ENCODE measurements at places on chromosomes 12 and 14.

DNA sequence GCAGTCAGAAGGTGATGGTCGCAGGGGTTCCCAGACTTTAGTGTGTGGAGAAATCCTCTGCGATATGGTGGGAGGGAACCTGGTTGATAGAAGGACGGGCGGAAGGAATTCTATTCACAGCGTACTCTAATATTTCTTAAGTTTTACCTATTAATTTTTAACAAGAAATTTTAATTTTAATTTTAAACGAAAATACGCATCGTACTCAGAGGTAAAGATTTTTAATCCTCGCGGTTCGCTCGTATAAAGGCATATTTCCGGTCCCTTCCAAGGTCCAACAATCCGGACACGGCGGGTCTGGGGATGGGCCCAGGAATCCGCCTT is 338 bp upstream of the SLC48A1 start:
- no peak for DNase-seq

DNA sequence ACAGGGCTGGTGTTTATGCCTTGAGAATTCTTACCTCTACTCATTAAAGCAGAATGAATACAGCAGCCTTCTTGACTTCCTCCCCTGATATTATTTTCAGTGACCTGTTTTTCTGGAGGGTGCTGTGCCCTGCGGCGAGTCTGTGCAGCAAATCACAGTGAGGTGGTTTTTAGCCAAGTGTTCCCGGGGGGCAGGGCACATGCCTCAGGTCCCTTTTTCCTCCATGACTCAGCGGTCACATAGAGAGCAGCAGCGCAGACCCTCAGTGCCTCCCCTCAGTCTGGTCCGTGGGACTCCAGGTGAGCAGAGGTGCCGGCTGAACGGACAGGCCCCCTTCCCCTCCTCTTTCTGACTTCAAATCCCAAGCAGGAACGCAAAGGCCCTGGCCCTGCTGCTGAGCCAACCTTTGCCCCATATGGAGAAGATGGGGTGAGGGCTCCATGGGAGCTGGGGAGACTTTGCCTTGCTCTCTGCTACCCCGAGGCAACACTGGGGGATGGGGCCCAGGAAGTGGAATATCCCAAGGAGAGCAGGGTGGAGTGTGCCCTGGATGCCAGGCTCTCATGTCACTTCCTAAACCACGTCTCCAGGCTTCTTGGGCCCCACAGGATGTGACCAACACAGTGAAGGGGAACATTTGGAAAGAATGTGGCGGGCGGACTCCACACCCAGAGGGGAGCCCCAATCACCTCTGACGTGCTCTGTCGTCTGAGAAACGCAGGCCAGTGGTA is 90.0 kb downstream of the DHRS2 start:
- DNase-seq, result no peak

DNA sequence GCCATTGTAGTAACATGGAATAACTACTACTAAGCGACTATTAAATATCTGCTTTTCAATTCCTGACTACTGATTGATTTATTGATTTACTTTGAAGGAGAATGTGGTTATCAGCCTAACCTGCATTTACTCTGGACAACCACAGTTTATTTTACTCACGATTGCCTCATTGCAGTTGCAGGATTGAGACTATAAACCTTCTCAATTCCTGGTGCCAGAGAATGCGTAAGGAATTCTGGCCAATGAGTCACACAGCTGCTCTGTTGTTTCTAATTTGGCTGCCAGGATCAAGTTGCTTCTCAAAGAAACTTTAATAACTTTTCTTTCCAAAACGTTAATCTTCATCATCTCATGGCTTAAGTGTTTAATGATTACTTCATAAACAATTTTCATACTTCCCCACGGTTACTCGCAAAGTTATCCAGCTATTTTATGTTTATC is 13.1 kb upstream of the TMTC1 start:
- DNase-seq, result no peak

DNA sequence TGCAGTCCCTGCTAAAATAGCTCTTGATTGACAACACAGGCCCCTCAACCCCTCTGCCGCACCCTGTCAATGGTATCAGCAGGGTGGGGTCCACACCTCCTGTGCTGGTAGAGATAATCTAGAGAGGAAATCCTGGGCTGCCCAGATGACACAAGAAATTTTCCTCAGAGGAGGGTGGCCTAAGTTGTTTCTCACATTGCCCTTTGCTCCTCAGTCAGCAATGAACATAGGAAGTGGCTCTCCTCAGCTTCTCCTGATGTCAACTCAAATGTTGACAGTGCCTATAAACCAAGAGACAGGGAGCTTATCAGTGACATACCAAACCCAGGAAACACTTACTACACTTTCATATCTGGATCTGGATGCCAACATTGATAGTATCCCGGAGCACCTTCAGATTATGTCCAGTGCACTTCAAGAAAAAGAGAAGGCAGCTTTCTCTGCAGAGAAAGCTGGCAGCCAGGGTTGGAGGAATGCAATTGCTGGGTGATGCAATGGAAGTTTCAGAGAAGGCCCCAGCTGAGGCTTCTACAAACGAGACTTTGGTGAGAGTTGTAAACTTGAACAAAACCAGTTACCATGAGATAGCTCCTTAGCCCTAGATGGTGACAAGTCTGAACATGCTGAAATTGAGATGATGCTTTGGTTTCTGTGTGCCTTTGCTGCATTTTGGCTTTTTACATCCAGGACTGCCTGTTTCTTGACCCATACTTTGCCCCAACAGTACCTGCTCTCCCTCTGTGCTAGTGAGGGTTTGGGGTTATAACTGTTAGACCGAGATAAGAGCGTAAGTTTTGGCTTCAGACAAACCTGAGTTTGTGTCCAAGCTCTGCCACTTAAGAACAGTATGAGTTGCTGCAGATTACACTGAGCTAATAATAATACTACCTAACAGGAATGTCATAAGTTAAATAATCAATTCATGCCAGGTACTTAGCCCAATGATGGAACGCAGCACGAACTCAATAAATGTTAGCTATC is 183.5 kb downstream of the NUAK1 start:
- DNase-seq, result no peak

- DNase-seq, result peak; percentile 44
Measured at GRCh38 chr14:76977793-76978720, 50.5 kb downstream of the IRF2BPL start.

- no peak for DNase-seq
Measured at GRCh38 chr12:121849665-121850064, 9.0 kb downstream of the HPD start.

- no peak for DNase-seq
Measured at GRCh38 chr12:12024911-12025682, 45.6 kb upstream of the BCL2L14 start.

DNA sequence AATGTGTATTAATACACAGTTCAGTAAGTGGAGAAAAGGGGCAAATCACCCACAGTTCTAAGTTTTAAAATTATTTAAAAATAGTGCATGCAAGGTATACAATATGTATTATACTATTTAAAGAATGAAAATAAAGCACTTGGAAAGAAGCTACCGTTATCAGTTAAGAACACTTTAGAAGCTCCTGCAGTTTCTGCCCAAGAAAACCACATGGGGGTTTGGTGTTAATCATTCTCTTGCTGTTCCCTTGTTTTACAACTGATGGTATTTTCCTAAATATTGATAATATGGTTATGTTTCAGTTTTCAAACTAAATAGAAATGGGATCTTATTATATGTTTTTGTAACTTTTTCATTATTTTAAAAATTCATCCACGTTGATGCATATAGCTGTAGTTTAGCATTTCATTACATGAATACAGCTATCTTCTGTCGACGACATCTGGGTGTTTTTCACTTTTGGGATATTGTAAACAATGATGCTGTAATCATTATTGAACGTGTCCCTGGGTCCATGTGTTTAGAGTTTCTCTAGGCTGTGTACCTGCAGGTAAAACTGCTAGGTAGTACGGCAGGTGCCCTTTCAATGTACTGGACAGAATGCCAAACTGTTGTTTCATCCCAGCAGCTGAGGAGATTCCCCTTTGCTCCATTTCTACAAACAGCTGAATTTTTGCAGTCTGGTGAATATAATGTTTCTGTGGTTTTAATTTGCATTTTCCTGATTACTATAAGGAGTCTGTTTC is 64.1 kb downstream of the APPL2 start:
- no peak for DNase-seq

DNA sequence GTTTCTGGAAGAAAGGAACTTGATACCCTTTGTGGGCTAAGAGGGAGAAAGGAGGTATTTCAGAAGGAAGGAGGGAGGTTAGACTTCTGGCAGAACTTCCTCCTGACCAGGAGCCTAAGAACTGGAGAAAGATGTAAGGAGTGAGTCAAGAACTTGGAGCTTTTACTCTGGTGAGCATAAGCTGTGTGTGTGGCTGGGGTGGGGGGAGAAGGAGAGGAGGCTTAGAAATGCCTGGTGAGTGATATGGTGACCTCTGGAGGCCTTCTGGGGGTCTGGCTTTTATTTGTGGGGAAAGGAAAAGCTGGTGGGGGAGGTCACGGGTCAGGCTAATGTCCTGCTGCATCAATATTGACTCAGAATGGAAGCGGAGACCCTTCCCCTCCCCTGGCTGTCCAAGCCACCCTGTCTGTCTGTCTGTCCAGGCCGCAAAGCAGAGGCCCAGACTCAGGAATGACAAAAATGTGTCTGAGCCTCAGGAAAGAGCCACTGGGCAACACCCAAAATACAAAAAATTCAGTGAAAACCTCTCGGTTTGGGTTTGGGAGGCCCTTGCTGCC is 4.8 kb downstream of the LRP1 start:
- DNase-seq, result no peak

DNA sequence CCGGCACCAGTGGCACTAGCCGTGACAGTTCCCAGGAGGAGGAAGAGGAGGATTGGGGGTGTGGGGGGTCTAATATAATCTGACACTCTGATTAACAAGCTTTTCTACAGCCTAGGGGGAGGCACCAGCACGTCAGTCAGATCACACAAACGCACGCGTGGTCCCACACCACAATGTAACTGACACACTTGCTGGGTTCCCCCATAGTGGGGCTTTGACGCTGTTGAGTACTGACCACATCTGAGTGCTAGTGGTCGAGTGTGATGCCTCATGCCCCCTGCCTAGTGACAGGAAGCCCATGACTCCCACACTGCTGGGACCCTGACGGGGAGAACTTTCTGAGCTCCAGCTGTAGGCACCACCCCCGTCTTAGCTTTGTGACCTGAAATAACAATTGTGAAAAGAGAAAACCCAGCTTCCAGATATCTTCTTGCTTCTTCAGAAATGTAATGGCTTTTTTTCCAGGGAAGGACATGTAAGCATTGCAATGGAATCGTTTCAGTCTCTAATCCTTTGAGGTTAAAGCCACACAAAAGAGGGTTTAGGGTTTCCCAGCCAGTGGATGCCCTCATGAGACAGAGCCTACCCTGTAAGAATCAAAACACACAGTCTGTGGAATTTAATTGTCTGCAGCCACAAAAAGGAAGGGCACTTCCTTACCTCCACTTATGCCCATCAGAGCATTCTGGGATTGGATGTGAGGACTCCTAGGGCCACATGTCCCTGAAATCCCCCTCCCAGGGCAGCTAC is 183.9 kb downstream of the PIWIL1 start:
- DNase-seq, result no peak

- no peak for DNase-seq
Measured at GRCh38 chr14:81385419-81385818, 14.7 kb downstream of the STON2 start.

DNA sequence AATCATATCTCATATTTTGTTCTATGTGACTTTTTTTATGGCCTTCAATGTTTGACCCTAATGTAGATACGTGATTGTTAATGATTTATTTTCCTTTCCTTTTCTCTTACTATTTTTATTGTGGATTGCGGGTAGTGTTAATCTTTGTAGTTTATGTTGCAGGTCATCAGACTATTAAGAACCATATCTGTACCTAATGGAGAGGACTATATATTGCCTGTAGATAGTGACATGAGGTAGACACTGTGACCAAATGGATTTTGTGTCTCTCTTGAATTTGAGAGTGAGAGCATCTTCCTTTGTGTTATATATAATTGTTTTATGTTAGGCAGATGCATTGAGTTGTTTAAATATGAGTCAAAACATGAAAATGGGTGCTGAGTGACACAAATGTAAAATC is 543.4 kb upstream of the MGAT4C start:
- DNase-seq, result no peak

- no peak for DNase-seq
Measured at GRCh38 chr14:98748966-98749365, 523.0 kb downstream of the BCL11B start.

DNA sequence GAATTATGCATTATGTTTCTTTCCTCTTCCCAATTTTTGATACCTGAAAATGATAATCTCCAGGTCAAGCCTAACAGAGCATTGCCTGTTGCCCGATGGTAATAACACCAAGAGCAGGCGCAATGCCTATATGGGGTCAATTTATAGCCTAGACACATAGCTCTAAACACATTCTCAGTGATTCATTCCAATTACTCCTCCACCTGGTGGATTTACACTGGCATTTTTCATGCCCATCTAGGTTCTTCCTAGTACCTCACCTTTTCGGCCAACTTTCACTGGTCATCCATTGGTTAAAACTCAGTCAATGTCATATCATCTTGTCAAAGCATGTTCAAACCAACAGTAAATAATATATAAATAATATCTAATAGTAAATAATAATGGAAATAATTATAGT is 53.1 kb downstream of the EIF2S3B start:
- DNase-seq, result no peak

DNA sequence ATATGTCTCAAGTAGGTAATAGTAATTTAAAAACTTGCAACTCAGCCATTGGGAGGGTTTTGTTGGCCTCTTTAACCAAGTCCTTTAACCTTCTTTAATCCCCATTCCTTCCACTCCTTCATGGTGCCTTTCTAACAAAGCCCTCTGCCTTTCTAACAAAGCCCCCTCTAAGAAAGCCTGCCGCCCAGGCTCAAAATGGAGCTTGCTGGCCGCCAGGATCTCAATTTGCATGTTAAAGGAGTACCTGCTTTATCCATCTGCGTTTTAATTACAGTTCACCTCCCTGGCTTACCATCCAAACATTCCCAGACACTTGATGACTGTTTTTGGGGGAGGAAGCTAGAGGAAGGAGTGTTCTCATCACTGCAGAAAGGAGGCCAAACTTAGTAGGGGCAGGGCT is 183.4 kb downstream of the PTPN11 start:
- no peak for DNase-seq

DNA sequence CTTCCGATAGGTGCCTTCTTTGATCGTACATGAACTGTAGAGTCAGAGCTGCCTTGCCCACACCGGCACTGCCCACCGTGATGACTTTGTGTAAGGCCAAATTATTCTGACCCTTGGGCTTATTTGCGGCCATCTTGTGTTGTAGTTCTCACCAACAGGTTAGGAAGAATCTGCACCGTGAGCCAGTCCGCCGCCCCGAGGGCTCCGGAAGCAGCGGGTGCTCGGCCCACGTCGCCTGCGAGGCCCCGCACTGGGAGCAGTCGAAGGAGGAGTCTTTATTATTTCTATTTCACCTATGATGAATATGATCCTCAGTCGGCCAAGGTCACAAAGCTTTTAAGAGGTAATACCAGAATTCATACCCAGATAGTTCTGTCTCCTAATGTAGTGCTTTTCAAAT is 70.6 kb upstream of the SYT1 start:
- no peak for DNase-seq

- DNase-seq, result no peak
Measured at GRCh38 chr14:22464422-22465142, 124.4 kb downstream of the DAD1 start.

- no peak for DNase-seq
Measured at GRCh38 chr12:77613411-77613810, 217.3 kb upstream of the NAV3 start.

Measured in hypothalamus (tissue), 51 donors.